Prostate gland (tissue), 2 donors: ENCODE measurements at places on chromosomes 5 and 9. TPM values are rescaled to one million over a fixed set of nuclear protein-coding genes. Genes with fewer than 3 reads are reported as not detected.

GRCh38 chr9:34417734-34418133, 40.6 kb downstream of the FAM219A start:
- H3K4me1 ChIP-seq, result no peaks in the 10 kb centered on the region
- H3K27me3 ChIP-seq, result no peaks in the 10 kb centered on the region
- no peak overlapping the region for H3K4me3 ChIP-seq
- H3K27ac ChIP-seq, result no peak overlapping the region
- no peak for DNase-seq

POLK gene
- total RNA-seq, result 28.4 TPM

TXNDC8 gene
- not detected for total RNA-seq

GRCh38 chr9:94108584-94108983, 24.3 kb downstream of the PTPDC1 start:
- no peaks in the 10 kb centered on the region for H3K4me1 ChIP-seq
- no peaks in the 10 kb centered on the region for H3K36me3 ChIP-seq

- H3K27me3 ChIP-seq, result no peaks in the 10 kb centered on the region
- H3K36me3 ChIP-seq, result no peaks in the 10 kb centered on the region
- no peak for DNase-seq
- H3K4me1 ChIP-seq, result no peaks in the 10 kb centered on the region
Observed at GRCh38 chr9:20314981-20315380, 307.3 kb downstream of the MLLT3 start.

- no peaks in the 10 kb centered on the region for H3K27me3 ChIP-seq
- no peak for DNase-seq
- H3K4me3 ChIP-seq, result no peak overlapping the region
- H3K4me1 ChIP-seq, result no peaks in the 10 kb centered on the region
- no peak overlapping the region for H3K27ac ChIP-seq
Observed at GRCh38 chr5:152938630-152939029, 533.6 kb upstream of the NMUR2 start.

- H3K36me3 ChIP-seq, result no peaks in the 10 kb centered on the region
- peak overlapping the region; percentile 90 for H3K27ac ChIP-seq
- DNase-seq, result no peak
Observed at GRCh38 chr5:2752821-2753439, 1.5 kb upstream of the IRX2 start.

NPDC1 gene
- total RNA-seq, result 427 TPM
